ENCODE measurements at places on chromosomes 2 and 18.

DNA sequence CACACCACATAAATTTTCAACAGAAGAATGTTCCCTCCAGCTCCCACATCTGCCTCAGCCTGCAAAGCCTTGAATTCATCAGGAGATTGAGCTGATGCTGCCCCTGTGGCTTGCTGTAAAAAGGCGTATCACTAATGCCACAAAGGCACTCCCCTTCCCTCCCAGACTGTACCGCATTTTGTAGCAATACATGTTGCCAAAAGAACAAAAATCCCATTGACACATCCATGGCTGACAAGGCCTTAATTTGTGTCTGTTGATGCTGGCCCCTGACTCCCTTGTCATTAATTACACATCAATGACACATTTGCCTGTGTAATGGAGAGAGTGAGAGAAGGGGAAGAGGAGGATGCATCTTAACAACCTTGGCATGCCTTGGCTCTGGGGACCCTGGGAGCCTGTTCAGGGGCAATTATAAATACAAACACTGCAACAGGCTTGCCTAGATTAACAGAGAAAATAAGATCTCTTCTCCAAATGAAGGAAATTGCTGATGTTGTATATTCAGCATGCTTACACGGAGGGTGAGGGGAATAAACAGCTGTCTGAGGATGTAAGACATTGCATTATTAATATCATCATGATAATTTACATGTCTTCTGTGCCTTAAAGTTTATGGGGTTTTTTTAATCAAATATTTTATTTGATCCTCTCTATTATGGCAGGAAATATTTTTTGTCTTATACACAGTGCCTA, 264.0 kb downstream of the SUCLG1 start:
- DNase-seq = no peak

DNA sequence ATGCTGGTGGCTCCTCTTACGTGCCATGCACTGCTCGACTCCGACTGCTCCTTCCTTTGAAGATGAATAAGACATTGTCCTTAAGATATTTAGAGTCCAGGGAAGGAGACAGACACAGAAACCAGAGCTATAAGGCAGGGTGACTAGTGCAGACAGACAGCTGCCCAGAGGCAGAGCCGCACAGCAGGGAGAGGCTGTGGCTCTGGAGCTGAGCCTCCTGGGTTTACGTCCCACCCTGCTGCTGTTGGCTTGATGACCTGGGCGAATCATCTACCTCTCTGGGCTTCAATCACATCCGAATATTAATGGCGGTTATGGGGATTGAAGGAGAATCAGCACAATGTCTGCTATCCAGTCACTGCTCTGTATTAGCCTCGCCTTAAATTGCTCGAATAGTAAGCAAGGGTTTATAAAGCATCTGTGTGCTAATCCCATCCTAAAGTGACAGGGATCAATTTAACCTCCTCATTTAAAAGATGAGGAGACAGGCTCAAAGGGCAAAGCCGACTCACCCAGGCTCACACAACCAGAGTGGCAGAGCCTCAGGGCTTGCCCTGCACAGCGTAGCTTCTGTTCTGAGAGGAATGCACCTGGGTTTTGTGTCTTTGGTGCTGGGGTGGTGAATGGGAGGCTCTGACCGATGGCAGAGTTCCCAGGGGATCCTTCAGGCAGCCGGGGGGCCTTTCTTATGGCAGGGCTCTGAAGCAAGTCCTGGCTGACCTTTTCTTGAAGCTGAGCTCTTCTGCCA, 284.1 kb downstream of the MYCN start:
- no peak for DNase-seq

DNA sequence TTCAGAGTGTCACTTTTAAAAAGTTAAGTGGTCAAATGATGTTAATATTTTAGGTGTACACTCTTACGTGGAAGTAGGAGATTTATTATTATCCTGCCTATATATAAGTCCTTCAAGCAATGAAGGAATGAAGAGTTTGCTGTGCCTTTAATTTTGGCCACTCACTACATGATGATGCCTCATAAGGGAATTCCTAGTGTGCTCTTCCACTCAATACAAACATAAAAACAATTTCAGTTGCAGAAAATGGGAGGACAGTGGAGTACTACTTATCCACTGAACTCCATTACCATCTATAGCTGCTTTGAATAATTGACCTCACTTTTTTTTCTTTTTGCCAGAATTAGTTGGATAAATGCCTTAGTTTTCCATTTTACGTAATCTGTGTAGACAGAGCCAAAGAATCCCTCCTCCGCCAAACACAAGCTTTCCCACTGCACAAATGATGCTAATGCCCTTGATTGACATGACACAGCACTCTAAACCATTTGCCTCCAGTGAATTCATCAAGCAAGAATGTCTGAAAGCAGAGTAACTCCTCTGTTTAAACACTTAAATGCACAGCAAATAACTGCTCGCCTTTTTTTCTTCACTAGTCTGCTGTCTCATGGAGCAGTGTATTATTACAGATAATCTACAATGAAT, 751.1 kb upstream of the FANCL start:
- DNase-seq = no peak

GRCh38 chr2:86283411-86284030, 53.9 kb downstream of the REEP1 start:
- DNase-seq = no peak

- DNase-seq = no peak
Measured at GRCh38 chr2:207244971-207245925, 79.5 kb upstream of the KLF7 start.
